ENCODE measurements at places on chromosomes 7 and 10.
A peak's percentile ranks its signal among the peaks of the same experiment; 100 is the strongest.

DNA sequence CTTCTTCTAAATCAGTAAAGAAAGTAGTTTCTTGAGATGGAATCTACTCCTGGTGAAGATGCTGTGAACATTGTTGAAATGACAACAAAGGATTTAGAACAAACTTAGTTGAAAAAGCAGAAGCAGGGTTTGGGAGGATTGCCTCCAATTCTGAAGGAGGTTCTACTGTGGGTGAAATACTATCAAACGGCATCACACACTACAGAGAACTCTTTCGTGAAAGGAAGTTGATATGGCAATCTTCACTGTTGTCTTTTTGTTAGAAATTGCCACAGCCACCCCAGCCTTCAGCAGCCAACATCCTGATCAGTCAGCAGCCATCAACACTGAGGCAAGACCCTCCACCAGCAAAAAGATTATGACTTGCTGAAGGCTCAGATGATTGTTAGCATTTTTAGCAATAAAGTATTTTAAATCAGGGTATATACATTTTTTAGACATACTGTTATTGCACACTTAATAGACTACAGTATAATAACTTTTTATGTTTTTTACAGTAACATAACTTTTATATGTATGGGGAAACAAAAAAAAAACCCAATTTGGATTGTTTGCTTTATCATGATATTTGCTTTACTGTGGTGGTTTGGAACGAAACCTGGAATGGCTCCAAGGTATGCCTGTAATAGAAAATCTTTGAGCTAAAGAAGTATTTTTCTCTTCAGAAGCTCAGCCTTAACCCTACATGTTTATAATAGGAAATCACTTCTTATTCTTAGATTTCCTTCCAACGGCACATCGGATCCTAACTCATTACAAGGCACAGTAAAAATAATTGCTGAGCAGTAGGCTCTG lies 257.3 kb downstream of the LRMDA start:
- DNase-seq: no peak

DNA sequence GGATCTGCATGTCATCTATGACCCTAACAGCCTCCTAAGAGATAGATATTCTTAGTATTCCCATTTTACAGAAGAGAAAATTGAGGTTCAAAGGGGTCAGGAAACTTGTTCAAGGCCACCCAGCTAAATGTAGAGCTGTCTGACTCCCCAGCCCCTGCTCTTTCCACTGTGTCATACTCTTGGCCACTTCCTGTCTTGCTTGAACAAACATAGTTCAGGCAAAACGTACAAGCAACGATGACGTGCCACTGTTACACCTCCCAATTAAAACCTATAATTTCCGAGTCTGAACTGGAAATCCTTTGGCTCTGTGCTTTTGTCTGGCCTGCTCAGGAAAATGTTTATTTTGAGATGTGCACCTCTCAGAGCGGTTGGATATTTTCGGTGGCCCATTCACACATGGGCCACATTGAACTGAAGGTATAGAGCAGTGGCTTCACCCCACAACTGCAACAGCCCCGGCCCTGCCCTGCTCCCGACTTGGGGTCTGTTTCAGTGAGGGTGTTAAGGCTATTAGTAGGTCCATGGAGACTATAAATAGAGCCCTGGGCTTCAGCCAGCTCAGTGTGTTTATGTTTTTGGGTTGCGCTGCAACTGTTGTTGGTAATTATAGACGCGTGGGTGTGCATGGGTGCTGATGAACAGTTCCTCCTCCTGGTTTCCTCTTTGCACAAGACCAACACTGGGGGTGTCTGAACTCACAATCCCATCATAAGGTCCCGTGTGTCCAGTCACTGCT lies 172.3 kb upstream of the ADO start:
- DNase-seq: peak; percentile 79

GRCh38 chr7:47284691-47285635 lies 296.9 kb downstream of the TNS3 start:
- DNase-seq: no peak

GRCh38 chr7:137351941-137352340 lies 8.4 kb upstream of the PTN start:
- DNase-seq: no peak

- peak; percentile 54 for DNase-seq
These were observed 48.9 kb upstream of the PAX2 start for GRCh38 chr10:100696477-100696901.

DNA sequence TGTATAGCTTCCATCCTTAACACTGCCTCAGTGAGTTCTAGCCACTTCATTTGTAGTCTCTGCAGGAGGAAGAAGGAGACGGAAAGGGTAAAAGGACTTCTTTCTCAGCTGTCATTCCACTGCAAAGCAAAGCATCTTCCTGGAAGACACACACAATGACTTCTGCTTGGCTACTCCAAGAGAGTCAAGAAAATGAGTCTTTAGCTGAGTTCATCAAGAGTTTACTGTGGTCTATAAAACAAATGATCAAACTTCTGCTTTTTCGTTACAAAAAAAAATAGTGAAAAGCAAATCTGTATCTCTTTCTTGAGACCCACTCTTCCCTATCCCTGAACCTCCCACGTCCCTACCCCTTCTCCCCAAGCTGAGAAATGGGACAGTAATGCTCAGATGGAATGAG lies 205.0 kb upstream of the AHR start:
- DNase-seq: no peak

DNA sequence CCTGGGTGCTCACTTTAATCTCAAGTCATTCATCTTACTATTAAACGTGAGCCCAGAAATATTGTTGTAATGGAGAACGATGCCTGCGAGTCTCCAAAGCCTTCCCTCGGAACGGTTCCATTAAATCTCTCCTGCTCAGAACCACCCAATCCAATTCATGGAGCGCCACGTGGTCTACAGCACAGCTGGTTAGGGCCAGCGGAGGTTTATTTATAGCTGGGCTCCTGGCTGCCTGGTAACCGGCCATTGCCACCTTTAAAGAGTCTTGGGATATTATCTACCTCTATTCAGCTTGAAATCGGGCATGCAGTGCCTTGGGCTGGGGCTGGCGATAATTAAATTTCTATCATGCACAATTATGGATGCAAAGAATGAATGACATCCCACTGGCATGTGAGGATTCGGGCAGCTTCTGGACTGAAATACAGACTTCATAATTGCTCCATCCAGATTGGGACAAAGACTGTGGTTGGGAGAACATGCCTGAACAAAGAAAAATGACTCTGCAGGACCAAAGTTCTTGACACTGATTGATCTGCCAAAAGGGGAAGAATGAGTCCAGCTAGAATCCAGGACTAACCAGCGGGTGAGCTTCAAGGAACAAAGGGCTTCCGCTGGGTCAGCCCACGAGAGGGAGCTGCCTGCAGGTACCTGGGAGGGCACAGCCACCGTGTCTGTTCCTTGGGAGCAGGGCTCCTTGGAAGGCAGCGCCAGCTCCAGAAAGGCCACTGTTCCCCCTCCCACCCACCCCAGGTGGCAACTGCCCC lies 7.3 kb downstream of the FAM20C start:
- no peak for DNase-seq

DNA sequence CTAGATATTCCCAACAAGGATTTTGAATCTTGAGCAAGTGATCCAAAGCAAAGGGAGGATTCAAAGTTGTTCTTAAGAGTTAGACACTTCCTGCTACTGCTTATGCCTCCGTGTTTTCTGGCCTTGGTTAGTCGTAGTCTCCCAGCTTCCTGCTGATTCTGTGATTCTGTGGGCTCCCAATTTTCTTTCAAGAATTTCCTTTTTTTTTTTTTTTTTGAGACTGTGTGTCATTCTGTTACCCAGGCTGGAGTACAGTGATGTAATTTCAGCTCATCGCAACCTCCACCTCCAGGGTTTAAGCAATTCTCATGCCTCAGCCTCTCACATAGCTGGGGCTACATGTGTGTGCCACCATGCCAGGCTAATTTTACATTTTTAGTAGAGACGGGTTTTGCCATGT lies 4.4 kb upstream of the ITGB8 start:
- DNase-seq: no peak

- no peak for DNase-seq
These were observed 3.0 kb downstream of the NOD1 start for GRCh38 chr7:30475580-30475979.

- DNase-seq: no peak
These were observed 331.7 kb downstream of the SORCS1 start for GRCh38 chr10:106832846-106833245.

DNA sequence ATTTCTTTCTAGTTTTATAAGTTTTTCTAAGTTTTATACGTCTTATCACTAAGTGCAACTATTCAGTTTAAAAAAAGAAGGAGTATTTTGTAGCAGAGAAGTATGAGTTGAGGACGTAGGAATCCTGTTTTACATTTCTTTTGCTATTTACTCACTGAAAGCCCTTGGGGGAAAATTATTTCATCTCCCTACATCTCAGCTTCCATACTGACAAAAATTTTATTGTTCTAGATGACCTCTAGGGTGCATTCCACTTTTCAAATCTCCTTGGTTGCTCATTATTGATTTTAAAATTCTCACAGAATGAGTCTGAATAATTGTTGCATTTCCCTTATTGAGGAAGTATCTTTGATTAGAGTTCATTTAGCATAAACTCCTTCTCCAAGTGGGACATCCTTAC lies 14.9 kb upstream of the PDK4 start:
- no peak for DNase-seq

DNA sequence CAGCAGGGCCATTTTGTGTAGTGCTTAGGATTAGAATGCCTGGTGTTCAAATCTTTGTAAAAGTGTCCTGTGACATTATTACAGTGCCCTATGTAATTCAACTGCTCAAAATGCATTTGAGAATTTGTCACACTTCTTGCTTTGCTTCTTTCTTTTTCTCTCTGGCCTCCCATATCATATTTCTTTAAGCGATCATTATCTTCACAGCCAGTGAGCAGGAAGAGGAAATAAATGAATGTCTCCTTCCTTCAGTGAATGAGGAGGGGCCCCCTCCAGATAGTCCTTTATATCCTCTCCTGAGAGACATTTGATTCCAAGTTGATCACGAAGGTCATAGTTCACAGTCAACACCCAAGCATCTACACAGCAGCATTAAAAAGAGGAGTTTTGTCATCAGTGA lies 425.1 kb upstream of the NPVF start:
- DNase-seq: no peak

DNA sequence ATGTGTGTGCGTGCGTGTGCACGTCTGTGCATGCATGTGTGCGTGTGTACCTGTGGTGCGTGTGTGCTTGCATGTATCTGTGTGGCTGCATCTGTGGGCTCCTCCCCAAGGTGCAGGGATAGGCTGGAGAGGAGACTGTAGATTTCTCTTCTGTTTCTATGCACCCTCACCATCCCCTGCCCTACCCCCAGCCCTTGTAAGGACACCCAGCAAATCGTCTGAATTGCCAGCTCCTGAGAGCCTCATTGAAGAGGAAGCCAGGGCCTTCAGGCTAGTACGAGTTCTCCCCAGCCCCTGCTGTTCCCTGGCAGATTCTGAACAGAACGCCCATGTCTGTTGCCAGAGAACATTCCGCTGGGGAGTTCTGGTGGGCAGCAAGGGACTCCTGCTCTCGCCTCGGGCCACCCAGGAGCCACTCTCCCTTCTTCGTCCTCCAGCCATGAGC lies 17.0 kb upstream of the TRIM8 start:
- no peak for DNase-seq

DNA sequence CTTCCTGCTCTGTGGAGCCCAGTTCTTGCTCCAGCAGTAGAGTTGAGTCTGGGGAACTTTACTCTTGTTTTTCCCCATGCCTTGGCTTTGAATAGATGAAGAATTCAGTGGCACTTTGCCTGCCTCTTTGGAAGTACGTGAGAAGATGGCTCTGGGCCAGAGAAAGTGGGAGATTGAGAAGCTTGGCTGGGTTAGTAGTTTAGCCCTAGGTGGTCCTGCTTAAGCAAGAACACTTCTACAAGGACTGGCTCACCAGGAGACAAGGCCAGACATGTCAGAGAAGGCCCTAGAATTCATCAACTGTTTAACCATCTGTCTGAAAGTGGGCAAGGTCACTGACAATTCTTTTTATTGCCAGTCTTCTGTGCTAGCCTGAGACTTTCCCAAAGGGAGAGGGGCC lies 410.3 kb downstream of the TYW1 start:
- DNase-seq: no peak

DNA sequence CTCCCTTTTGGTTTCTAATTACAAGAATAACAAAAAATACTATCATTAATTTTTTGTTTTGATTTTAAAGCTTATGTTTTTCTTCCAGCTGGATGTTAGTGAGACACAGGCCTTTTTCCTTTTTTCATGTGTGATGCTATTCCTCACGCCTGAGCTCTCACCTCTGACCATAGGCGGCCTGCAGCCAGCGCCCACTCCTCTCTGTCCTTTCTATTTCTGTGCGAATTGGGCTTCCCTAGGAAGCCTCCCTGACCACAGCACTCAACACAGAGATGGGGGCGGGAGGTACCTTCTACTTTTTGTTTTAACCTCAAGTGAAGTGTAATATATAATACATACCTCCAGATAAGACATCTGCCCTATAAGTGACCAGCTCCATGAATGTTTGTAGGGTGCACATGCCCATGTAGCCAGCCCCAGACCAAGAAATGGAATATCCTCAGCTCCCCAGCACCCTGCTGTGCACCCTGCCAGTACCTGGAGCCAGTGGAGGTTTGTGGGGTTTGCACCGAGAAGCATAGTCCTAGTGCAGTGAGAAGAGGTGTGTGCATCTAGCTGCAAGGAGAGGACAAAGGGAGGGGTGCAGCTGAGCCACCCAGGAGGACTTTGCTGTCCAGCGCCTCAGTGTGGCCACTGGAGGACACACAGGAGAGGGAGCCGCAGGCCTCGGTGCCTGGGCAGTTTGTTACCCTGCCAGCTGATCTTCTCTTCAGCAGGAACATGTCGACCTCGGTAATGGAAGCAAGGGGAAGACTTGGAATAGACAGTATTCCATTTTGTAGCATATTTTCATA lies 38.5 kb downstream of the BNIP3 start:
- no peak for DNase-seq

- no peak for DNase-seq
These were observed 65.7 kb downstream of the AOAH start for GRCh38 chr7:36658335-36659171.

- DNase-seq: no peak
These were observed 92.5 kb upstream of the PITRM1 start for GRCh38 chr10:3265088-3265487.

- DNase-seq: no peak
These were observed 62.6 kb downstream of the TACR2 start for GRCh38 chr10:69353977-69354635.

DNA sequence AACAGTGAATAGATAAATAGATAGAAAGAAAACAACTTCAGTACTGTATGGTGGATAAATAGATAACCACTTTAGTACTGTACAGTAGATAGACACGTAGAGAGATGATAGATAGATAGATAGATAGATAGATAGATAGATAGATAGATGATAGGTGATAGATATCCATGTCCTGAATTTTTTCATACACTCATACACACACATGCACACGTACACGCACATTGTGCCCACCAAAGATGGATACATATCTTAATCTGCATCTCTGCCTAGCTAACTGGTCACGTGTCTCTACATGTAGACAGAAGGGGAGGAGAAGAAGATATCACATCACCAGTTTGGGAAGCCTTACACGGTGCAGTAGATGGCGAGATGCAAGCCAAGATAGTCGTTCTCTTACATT lies 99.2 kb downstream of the ARID5B start:
- no peak for DNase-seq

DNA sequence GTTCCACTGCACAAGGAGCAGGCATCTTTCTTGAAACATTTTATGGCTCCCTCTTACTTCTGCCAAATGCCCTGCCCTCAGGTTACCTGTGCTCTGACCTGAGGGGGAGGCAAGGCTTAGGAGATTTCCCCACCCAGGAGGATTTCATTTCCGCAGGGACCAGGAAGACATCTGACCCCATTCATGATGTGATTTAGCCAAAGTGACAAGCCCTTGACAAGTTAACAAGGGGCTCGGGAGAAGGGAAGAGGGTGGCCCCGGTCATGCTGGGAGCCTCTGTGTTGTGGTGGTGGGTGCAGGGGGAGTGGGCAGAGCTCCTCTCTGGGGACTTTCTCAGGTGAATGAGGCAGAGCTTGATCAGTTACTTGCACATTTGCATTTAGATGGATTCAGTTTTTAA lies 18.9 kb downstream of the GIMAP5 start:
- DNase-seq: no peak
